A549 treated with dexamethasone at 1 μM for 4 hours (cell line): ENCODE measurements at places on chromosomes 3 and 15. TPM values are rescaled to one million over a fixed set of nuclear protein-coding genes. Genes with fewer than 3 reads are reported as not detected.

Gene KCNMB2
- total RNA-seq: not detected in 5 replicates

Gene A4GNT
- not detected in 5 replicates for total RNA-seq

Gene MYO5A
- total RNA-seq: 22.4 to 30.6 TPM (median 28.3 TPM) in 5 replicates

Gene GABRR3
- total RNA-seq: not detected in 5 replicates

Gene P3H2
- 33.2 to 47.2 TPM (median 44.2 TPM) in 5 replicates for total RNA-seq

Gene FAM43A
- total RNA-seq: 11.2 to 20.4 TPM (median 19.2 TPM) in 5 replicates

Gene ITGA11
- 2.8 to 8.3 TPM (median 5.2 TPM) in 5 replicates for total RNA-seq

Gene CPNE9
- 0.05 to 0.25 TPM (median 0.14 TPM) in 4 of 5 replicates, not detected in the other for total RNA-seq

Gene SPTSSB
- 0.04 to 0.06 TPM in 2 of 5 replicates, not detected in the others for total RNA-seq

Gene FBXL22
- total RNA-seq: 0.14 to 0.49 TPM (median 0.27 TPM) in 5 replicates

Gene CCR2
- not detected in 5 replicates for total RNA-seq

Gene ETV5
- total RNA-seq: 24.1 to 28.9 TPM (median 25.5 TPM) in 5 replicates

Gene TADA3
- total RNA-seq: 55.8 to 64.5 TPM (median 61.7 TPM) in 5 replicates

Gene REC114
- total RNA-seq: not detected in 5 replicates

Gene GPR27
- total RNA-seq: 2.3 to 3.4 TPM (median 2.7 TPM) in 5 replicates

Gene EPHB1
- 0.07 to 0.24 TPM (median 0.09 TPM) in 4 of 5 replicates, not detected in the other for total RNA-seq

Gene NLGN1
- total RNA-seq: not detected in 5 replicates

Gene AMIGO3
- 0.09 to 0.83 TPM (median 0.49 TPM) in 5 replicates for total RNA-seq

Gene NRROS
- total RNA-seq: 0.03 to 0.04 TPM (median 0.04 TPM) in 3 of 5 replicates, not detected in the others

Gene SLC28A2
- not detected in 5 replicates for total RNA-seq

Gene SPATA12
- total RNA-seq: 0.26 to 0.38 TPM (median 0.32 TPM) in 5 replicates
